ENCODE measurements at places on chromosomes 4 and X. TPM values are rescaled to one million over a fixed set of nuclear protein-coding genes. Genes with fewer than 3 reads are reported as not detected.

Gene SMIM10
- 0.39 TPM for total RNA-seq

Gene S100P
- 1.7 TPM for total RNA-seq

Gene UBA1
- total RNA-seq: 236 TPM

Gene CFAP299
- not detected for total RNA-seq

Gene BEX3
- total RNA-seq: 36.8 TPM

Gene ATRX
- total RNA-seq: 57.6 TPM

Gene PPEF1
- not detected for total RNA-seq

Gene RBMX2
- total RNA-seq: 27.2 TPM

Gene CLDN2
- total RNA-seq: not detected

DNA sequence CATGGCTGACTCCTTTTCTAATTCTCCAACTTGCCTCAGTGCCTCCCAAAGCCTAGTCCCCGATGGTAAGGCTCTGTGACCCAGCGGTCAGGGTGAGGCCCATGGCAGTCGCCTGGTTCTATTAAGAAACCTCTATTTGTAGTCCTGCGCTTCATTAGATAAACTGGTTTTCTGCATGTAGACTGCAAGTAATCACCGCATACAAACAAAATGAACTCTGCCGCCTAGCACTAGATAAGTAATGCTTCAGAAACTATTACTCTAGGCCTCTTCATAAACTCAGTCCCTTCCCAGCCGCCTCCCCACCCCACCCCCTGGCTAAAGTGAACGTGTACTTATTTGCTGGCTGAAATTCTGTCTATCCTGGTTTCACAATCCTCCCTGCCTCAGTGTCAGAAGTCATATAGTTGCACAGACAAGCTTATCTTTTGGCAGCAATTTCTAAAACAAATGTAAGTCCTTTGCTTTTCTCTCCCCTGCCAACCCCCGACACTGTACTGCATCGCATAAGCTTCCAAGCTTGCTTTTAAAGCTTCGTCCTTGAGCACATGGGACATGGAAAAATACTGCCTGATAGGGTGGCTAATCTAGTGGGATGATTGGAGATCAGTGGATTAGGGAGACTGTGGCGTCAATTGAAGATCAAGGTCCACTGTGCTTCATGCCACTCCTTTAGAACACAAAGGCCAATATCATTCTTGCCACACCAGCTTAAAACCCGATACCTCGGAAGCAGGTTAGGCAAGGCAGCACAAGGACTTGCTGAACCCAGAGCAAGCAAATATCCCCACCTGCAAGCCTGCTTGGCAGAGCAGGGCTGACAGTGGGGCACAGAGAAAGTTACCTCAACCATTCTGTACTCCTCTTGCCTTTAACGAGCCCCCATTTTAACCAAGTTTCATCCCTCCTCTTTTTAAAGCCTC is 125.8 kb downstream of the IRF2 start:
- DNase-seq: no peak

- DNase-seq: no peak
Observed at GRCh38 chr4:136156947-136157346, 1375.3 kb downstream of the PCDH18 start.

GRCh38 chr4:1246111-1246881 is 2.6 kb downstream of the CTBP1 start:
- DNase-seq: no peak

- no peak for DNase-seq
Observed at GRCh38 chrX:130125091-130125874, 15.0 kb upstream of the ELF4 start.

DNA sequence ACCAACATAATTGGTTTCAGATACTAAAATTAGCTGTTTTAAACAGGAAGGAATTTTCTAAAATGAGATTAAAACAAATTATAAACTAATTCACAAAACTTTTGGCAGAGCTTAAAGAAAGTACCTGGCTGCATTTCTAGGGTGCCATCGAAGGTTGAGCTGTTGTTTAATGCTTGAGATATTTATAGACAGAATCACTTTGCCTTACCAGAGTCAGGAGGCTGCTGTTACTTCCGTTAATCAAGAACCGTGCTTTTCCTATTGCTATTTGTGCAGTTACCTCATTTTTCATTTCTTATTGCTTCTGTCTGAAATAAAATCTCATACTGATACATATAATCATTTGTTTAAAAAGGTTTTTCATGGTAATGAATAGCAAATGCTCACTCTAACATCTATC is 242.9 kb downstream of the TECRL start:
- no peak for DNase-seq

- no peak for DNase-seq
Observed at GRCh38 chrX:10450229-10450958, 170.0 kb downstream of the MID1 start.

DNA sequence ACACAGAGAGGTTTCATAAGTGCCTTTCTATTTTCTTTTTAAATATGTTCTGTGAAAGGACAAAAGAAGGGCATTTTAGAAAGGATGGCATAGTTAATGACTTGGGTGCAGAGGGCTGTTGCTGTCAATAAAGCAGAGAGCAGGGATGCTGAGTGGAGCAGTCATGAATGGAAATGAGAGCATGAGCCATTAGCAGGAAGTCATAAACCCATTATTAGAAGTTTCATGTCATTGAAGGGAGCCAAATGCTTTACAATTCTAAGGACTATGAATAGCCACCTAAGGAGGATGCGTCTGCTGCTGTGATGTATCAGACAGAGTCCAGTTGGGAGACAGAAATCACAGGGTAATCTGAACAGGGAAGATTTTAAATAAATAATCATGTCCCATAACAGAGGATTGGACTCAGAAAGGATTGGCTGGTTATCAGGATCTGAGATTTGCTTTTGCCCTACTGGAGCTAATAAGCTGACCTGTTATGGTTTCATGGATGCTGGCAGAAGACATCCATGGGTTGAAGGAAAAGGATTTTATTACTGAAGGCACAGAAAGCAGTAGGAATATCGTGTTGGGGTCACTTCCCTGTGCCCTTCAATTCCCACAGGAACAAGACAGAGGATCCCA is 47.5 kb upstream of the WDR19 start:
- DNase-seq: no peak

DNA sequence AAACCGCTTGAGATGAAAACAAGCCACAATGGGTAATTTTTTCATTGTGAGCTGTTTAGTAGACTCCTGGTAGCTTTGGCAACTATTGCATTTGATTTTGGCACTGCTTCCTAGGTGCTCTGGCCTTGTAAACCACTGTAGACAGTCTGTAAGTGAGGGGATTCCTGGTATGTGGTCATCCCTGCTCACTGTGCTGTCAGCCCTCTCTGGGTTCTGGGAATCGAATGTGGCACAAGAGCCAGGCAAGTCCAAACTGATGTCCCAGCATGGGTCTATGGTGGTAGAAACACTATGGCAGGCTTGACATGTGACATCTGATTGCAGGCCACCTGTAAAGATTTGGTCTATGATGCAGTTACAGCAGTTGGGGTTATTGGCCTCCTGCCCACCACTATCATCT is 2.5 kb downstream of the USP51 start:
- no peak for DNase-seq

DNA sequence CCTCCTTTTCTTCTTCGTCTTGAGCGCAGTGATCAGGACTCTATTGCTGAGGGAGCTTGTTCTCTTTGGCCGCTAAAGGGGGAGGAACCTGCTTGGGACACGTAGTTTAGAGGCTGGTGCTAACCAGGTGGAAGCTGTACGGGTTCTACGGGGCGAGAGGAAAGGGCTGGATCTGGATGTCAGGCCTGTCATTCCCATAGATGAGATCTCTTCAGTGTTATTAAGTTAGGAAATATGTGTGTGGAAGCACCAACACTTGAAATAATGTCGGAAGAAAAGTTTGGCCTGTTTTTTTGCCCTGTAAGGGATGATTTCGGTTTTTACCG is 643 bp downstream of the SRP72 start:
- no peak for DNase-seq

DNA sequence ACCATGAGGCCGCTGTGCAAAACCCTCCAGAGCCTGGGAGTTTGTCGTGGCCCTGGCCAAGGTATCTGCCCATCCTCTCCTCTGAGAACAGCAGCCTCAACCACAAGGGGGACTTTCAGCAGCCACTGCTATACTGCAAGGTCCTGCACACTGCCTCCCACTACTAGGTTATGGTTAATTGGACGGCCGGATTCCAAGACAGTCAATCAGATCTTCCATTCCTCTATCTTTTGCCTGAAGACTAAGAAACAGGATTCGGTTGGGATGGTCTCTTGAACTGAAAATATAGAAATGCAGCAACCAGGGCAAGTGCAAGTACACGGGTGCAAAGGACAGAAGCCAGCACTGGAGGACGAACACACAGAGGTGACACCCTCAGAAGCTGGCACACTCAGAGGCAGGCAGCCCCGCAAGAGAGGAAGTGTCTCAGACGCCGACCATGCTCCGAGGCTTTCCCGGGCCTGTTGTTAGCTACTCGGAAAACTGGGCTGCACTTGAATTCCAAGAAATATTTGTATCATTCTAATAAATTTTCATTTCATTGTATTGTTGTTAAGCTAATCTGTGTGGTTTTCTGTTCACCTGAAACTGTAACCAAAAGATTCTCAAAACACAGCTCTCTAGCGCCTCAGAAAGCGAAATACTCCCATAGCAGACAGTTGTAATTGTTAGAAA is 63.3 kb downstream of the AFAP1 start:
- DNase-seq: no peak

DNA sequence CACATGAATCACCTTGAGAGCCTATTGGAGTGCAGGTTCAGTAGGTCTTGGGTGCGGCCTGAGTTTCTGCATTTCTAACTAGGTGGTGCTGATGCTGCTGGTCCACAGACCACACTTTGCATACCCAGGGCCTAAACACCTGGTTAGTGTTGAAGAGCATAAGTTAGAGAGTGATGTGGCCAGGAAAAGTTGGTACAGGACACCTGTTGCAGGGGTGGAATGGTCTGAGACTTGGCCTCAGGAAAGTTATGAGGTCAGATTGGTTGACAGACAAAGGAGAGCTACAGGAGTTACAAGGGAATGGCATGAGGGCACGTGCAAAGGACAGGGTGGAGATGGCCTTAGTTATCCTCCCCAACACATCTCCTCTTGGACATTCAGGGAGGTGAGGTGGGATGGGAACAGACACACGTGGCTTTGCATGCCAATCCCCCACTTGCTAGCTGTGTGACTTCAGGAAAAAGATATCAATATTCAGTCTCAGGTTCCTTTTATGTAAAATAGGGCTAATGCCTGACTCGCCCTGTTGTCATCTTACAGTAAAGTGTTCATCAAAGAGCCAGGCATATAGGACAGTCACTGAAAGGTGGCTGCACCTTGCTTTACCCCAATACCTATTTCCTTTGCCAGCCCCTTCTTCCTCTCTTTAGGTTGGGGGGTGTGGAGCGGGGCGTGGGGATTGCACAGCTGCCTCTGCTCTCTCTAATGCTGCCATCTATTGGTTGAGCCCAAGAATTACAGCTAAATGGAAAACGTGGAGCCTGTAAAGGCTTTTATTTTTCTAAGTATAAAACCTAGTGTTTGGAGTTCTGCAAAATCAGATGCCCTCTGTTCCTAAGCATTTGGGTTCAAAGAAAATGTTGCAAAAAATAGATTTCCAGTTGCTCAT is 47.5 kb downstream of the ATG4A start:
- DNase-seq: no peak

GRCh38 chrX:29926056-29926455 is 289.3 kb upstream of the MAGEB2 start:
- no peak for DNase-seq

Data from activated naive CD4-positive, alpha-beta T cell treated with anti-CD3 and anti-CD28 coated beads, Interleukin-2, amount 50 U/mL, for 72 hours (primary cell).